ENCODE measurements at places on chromosomes 13 and 19. TPM values are rescaled to one million over a fixed set of nuclear protein-coding genes. Genes with fewer than 3 reads are reported as not detected.

Gene NBEA
- 4.5 TPM for total RNA-seq

Gene DLL3
- 0.13 TPM for total RNA-seq

Gene SLC10A2
- total RNA-seq: not detected

Gene KRTDAP
- total RNA-seq: not detected

Gene TRPM4
- total RNA-seq: 17.0 TPM

Gene TJP3
- total RNA-seq: not detected

Gene NTF4
- not detected for total RNA-seq

Gene KLK4
- total RNA-seq: not detected

Gene PTGIR
- 3.0 TPM for total RNA-seq

Gene ATG4D
- 7.0 TPM for total RNA-seq

Gene MAMSTR
- 1.7 TPM for total RNA-seq

Gene PLIN4
- total RNA-seq: 0.11 TPM

Gene CYP4F8
- not detected for total RNA-seq

Gene CALM3
- total RNA-seq: 258 TPM

Measured in articular chondrocyte of knee joint (primary cell).